ENCODE measurements at places on chromosomes 12 and 14.

- DNase-seq, result peak; percentile 88
Measured at GRCh38 chr14:103624860-103625259, 4.2 kb upstream of the KLC1 start.

GRCh38 chr14:69321601-69322330 is 61.8 kb downstream of the GALNT16 start:
- no peak for DNase-seq

DNA sequence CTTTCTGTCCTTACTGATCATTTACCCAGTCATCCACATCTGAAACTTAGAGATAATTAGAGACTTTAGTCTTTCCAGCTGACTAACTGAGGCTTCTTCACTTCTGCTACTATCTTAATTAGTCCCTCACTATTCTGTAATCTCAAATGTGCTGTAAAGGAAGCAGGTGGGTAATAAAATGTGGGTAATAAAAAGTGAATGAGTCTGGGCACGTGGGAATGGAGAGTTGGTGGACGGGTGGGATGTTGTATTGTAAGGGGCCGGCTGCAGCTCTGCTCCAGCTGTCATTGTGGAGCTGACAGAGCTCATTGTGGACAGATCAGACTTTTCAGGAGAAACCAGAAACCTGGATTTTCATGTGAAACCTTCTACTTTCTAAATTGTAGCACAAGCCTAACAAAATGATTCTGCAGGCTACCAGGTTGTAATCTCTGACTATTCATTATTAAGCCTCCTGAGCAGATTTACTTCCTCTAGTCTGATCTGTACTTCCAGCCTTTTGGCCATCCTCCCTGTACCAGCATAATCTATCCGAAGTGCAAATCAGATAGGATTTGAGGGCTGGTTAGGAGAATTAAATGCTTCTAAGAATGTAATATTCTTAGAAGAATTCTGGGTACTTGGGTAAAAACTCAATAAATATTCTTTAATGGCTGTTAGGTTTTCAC is 42.0 kb upstream of the BMAL2 start:
- no peak for DNase-seq

GRCh38 chr12:79085106-79085682 is 220.6 kb downstream of the SYT1 start:
- DNase-seq, result no peak

- DNase-seq, result no peak
Measured at GRCh38 chr12:133220521-133220920, 15.2 kb downstream of the ANHX start.

DNA sequence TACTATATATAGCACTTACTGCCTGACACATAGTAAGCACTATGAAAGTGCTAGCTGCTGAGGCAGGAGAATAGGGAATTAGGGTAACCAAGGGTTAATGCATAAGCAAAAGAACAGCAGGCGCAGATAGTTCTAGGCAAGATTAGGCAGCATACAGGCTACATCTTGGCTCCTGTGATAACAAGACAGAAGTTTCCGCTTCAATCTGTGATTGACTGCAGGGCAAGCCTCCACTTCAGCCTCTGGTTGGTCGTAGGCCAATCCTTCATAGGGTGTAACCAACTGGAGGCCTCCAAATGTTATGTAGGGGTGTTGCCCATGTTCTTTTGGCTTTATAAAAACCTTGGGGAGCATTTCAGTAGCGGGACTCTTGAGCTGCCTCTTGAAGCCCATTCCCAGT is 46.9 kb downstream of the KLHL28 start:
- no peak for DNase-seq

All from NCI-H460 (cell line).